Stimulated activated CD4-positive, alpha-beta T cell treated with anti-CD3 and anti-CD28 coated beads, Interleukin-4, amount 100 ng/mL, for 48 hours (primary cell): ENCODE measurements at places on chromosomes 5 and 9.

DNA sequence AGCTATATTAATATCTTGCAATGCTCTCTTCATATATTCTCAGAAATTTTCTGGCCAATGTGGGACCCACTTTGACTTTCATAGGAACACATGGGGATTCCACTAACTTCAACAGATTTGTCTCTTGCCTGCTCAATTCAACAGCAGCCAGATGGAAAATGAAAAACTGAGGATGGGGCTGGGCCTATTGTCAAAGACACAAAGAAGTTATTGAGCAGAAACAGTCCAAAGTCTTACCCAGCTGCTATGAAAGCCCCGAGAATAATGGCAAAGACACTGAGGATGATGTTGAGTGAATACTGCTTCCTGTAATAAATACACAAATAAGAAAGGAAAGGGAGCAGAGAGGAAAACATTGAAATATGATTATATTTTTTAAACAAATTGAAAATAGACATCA, 32.6 kb downstream of the SLC35D2 start:
- DNase-seq: no peak

- no peak for DNase-seq
These were observed 42.7 kb downstream of the ST8SIA4 start for GRCh38 chr5:100860407-100860806.

GRCh38 chr9:68819065-68819464, 114.0 kb downstream of the PIP5K1B start:
- DNase-seq: no peak

- no peak for DNase-seq
These were observed 97.3 kb downstream of the SIL1 start for GRCh38 chr5:139100825-139101224.

GRCh38 chr5:102313912-102314311, 17.8 kb upstream of the SLCO4C1 start:
- DNase-seq: no peak
